H7 (cell line): ENCODE measurements at places on chromosomes 3 and 15. TPM values are rescaled to one million over a fixed set of nuclear protein-coding genes. Genes with fewer than 3 reads are reported as not detected.

GRCh38 chr3:149771652-149772271, 19.5 kb upstream of the COMMD2 start:
- peak; percentile 53 for DNase-seq

DNA sequence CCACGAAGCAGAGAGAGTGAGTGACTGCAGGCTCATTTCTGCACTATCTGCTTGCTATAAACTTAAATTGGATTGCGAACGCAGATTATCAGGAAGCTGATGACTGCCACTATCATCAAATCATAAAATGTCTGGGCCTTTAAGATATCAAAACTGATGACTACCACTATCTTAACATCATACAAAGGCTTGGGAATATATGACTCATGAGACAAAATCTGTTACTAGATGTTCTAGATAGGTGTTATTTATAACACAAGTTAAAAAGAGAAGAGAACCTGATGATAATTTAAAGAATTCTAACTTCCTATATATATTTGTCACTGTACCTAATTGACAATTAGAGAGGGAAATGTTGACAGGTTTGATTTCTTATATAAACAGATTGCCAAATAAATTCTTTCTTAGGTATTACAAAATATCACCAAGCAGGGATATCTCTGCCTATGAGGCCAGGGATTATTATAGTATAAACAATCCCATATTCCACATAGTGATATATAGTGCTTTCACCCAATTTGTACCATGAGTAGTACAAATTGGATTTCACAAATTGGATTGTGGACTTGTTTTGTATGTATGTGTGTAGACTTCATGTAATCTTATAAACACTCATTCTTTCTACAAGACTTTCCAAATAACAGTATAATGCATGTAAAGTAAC, 1157.2 kb downstream of the ROBO1 start:
- DNase-seq: no peak

Gene CCR4
- total RNA-seq: not detected in 2 replicates

Gene SPRED1
- 27.5 and 33.0 TPM in 2 replicates for total RNA-seq

Gene MYZAP
- total RNA-seq: 0.35 and 0.81 TPM in 2 replicates

GRCh38 chr3:116030131-116030850, 407.0 kb downstream of the GAP43 start:
- DNase-seq: no peak

GRCh38 chr3:150286390-150287147, 121.5 kb upstream of the TSC22D2 start:
- DNase-seq: peak; percentile 24

DNA sequence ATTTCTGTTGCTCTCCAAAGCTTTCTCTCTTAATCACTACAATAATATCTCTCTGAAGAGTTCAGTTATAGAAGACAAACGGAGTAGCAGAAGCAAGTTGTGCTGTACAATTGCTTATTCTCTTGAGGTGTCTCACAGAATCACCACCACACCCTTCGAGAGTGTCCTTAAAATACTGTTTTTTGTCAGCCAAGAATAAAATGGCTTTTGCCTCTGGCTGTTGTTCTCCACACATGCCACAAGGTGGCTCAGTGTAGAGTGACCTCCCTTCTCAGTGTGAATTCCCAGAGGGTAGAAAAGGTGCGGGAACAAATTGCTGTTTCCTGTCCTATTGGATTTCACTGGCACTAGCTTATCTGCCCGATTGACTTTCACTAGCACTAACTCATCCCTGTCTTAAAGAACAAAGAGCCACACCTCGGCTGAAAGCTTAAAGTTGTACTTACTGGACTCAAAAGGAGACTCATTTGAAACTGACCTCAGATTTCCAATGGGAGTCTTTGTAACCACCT, 134.2 kb upstream of the SATB1 start:
- peak; percentile 21 for DNase-seq

Gene SLC24A5
- 0.07 and 0.11 TPM in 2 replicates for total RNA-seq

DNA sequence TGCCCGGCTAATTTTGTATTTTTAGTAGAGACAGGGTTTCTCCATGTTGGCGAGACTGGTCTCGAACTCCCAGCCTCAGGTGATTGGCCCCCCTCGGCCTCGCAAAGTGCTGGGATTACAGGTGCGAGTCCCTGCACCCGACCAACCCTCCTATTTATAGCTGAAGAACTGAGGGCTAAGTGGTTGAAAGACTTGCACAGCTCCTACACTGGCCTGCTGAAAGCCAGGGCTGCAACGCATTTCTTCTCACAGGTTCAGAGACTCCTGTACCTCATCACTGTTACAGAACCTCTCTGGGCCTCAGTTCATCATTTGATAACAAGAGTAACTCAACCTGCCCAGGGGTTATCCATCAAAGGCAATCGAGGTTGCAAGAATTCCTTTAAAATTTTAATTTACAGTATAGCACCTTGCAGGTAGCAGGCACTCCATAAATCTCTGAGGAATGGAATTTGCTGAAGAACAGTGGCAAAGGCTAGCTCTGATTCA, 626.5 kb upstream of the TBL1XR1 start:
- no peak for DNase-seq

DNA sequence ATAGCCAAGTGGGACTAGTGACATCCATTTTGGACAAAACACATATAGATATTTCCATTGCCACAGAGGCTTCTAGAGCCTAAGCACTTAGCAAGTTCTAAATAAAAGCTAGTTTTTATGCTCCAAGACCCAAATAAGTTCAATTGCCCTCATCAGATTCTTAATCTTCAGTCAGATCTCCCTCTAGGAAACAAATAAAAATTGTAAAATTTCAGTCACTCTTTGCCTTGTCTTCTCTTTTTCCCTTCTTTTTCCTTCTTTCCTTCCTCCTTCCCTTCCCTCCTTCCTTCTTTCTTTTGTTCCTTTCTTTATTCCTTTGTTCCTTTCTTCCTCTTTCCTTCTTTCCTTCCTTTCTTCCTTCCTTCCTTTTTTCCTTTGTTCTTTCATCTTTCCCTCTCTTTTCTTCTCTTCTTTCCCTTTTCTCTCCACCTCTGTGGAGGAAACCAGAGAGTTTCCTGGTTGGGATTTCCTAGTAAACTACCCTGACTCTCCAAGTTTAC, 68.8 kb upstream of the GADL1 start:
- DNase-seq: no peak

- DNase-seq: no peak
These were observed 92.3 kb downstream of the TMEM212 start for GRCh38 chr3:171935261-171936123.

GRCh38 chr3:8853081-8853480, 83.7 kb upstream of the OXTR start:
- peak; percentile 25 for DNase-seq

DNA sequence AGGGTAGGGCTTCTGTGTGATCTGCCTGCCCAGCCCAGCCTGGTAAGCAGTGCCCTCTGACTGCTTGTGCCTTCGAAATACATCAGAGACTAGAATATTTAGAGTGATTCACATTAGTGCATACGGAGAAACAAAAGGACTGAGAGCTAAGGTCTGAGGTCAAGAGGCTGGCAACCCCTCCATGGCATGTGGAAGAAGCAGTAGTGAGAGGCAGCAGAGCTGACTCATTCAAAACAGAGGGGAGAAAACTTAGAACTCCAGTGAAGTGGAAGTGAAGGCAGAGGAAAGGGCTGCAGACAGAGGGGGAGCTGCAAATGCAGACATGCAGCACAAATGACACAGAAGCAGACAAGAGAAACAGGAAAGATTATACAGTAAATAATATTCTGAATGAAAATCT, 61.6 kb downstream of the ULK4 start:
- no peak for DNase-seq

Gene DNAH12
- total RNA-seq: not detected in 2 replicates

DNA sequence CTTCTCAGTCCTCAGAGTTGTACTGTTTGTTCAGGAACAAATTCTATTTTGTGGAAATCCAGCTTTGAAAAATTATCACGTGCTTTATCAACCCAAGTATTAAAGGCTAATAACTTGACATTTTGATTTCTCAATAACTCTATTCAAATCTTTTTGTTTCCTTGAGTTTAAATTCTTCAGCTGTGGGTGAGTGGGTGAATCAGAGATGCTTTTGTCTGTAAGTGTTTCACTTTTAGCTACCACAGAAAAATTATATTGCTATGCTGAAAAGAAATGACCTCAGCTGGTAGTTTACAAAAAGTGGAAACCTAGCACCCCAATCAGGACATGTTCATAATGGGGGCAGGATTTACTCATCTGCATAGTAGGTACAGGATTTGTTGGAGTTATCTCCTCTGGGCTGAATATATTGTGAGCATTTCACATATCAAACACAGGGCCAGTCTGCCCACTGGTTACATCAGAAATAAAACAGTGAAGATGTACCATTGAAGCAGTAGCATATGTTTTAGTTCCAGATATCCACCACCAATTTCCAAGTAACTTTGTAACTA, 30.5 kb downstream of the MINDY4B start:
- DNase-seq: no peak

GRCh38 chr3:191753196-191753595, 292.2 kb downstream of the PYDC2 start:
- DNase-seq: no peak

- DNase-seq: no peak
These were observed 179.1 kb upstream of the LPP start for GRCh38 chr3:187974871-187975271.

DNA sequence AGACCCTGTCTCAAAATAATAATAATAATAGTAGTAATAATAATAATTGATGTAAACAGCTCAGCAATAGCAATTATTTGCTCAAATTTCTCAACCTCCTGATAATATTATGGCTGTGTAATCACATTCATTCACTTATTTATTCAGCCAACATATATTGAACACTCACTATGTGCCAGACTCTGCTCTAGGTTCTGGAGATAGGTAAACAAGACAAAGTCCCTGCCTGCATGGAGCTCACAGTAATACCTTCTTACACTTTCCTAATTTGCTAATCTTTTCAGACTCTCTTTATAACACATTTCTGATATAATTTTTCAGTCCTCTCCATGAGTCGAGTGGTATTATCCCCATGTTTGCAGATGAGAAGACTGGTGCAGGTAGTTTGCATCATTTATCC, 137.6 kb downstream of the KLHL25 start:
- DNase-seq: no peak

DNA sequence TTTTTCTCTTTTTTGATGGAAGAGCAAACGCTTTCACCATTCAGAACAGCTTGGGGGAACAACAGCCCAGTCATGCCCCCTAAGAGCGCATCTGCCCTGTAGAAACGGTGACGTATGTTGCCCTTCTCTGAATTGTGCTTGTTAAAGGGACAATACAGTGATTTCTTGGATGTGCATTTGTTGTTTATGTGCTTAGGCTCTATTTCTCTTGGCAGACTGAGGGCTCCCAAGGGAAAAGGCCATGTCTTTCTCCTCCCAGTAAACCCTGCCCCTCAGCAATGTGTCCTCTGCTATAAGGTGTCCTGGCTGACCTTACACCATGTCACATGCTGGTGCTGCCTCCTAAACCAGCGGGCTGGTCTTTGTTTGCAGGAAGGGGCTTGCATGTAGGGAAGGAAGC, 346.1 kb downstream of the EPHB1 start:
- no peak for DNase-seq

- no peak for DNase-seq
These were observed 23.5 kb downstream of the RUVBL1 start for GRCh38 chr3:128100161-128100560.

Gene POLQ
- 9.4 and 13.3 TPM in 2 replicates for total RNA-seq

Gene MAP2K1
- total RNA-seq: 42.6 and 45.8 TPM in 2 replicates

DNA sequence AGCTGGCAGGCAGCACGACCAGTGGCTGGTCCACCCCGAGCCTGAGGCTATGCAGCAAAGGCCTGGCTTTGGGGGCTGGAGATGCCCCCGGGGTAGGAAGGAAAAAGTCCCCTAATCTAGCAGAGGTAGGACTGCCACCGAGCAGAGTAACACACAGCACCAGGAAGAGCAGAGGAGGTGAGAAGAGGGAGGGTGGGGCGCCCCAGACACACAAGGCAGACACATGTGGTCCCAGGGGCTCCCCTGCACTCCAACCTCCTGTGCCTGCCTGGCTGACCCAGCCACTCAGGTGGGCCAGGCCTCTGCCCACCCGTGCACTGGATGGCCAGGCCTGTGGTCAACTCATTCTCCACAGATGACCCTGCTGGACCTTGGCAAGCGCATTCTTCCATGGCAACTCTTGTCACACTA, 112.4 kb downstream of the ADCY5 start:
- no peak for DNase-seq

Gene NR2F2
- 0.17 TPM in 1 of 2 replicates, not detected in the other for total RNA-seq

GRCh38 chr3:197737319-197737649, 580 bp upstream of the RUBCN start:
- no peak for DNase-seq

Gene CFAP100
- total RNA-seq: 0.24 and 1.5 TPM in 2 replicates

GRCh38 chr15:38460543-38460942, 6.6 kb downstream of the FAM98B start:
- no peak for DNase-seq

DNA sequence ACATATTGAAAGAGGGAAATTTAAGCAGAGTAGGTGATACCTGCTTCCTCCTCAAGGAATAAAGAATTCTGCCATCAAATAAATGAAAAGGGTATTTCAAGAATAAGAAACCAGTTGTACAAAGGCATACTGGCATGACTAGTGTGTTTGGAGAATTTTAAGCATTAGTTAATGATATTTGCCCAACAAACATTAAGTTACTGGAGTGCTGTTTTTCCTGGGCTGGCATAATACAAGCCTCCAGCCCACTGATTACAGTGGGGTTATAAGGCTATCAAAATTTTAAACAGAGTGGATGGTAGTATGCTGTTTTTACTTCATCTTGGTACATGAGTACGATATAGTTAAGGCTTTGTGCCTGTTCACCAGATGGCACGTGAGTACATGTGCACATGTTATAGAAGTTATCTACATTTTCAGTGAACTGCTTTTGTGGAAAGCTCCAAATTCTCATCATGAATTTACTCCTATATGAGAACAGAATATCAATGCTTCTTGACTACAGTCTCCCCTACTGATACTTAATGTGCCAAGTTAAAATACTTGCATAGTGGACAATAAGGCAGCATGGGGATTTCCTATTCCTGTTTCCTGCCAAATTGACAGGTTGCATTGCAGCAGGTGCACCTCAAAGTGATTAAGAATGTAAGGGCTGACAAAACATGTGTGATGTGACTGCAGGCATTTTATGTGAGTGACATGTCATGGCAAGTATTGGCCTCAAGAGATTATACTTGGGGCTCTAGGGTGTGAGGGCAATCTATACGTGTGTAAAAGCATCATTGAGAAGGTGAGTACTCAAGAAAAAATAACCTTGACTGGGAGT, 14.9 kb downstream of the NAALADL2 start:
- DNase-seq: no peak

DNA sequence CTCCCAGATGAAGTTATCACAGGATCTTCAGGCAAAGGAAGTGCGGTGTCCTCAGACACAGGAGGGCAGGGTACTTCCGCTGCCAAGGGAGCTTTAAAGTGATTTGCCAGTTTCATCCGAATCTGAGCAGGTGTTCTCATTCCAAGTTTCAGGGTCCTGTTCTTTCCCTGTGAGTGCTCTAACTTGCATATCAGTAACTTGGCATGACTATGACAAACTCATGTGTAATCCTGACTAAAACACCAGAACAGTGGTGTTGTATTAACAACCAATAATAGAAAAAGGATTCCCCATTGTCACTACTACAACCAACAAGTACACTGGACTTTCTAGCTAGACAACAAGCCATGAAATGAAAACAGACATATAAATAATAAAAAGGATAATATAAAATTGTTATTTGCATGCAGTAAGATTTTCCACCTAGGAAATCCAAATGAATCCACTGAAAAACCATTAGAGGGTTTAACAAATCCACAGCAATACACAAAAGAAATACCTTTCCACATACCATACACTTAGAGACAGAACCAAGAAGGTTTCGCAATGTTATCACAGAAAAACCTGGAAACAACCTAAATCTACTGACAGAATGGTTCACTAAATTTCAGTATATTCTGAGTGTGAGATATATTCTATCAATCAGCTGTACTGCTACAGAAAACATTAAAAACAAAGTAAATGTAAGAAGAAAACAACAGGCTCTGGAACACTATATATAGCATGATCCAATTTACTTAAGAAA, 40.9 kb upstream of the RPL35A start:
- DNase-seq: no peak

Gene WDR49
- 0.07 and 0.35 TPM in 2 replicates for total RNA-seq
